ENCODE measurements at places on chromosomes 6 and 20. TPM values are rescaled to one million over a fixed set of nuclear protein-coding genes. Genes with fewer than 3 reads are reported as not detected.

DNA sequence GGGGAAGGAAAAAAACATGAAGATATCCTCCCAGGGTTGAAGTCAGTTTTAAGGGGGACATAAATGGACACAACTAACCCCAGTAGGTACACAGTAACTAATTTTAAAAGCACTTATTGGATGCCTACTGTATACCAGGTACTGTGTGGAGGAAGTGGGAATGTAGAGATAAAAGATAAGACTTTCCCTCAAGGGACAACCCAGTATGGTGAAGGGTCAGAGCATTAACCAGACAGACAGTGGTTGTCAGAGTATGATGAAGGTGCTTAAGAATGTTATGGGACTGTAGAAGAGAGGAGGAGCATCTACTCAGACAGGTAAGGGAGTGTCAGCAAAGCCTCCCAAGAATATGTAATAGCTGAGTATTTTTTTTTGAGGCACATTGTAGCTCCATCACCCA, 906 bp downstream of the ABCF1 start:
- H3K4me3 ChIP-seq: peak overlapping the region; percentile 64
- H3K27me3 ChIP-seq: no peaks in the 10 kb centered on the region
- no peak for DNase-seq
- peaks cover 10% of the 10 kb centered on the region for H3K4me1 ChIP-seq
- peak overlapping the region; percentile 87 for H3K27ac ChIP-seq

DNA sequence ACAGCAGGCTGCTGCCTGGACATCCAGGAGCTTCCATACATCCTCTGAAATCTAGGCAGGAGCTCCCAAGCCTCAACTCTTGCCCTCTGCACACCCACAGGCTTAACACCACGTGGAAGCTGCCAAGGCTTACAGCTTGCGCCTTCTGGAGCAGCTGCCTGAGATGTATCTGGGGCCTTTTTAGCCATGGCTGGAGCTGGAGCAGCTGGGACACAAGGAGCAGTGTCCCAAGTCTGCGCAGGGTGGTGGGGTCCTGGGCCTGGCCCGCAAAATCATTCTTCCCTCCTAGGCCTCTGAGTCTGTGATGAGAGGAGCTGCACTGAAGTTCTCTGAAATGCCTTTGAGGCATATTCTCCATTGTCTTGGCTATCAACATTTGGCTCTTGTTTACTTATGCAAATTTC, 255.0 kb downstream of the DLL1 start:
- no peaks in the 10 kb centered on the region for H3K36me3 ChIP-seq
- H3K27ac ChIP-seq: no peak overlapping the region
- no peaks in the 10 kb centered on the region for H3K4me1 ChIP-seq
- no peaks in the 10 kb centered on the region for H3K27me3 ChIP-seq

- H3K4me3 ChIP-seq: no peak overlapping the region
- no peaks in the 10 kb centered on the region for H3K27me3 ChIP-seq
- peaks cover 3% of the 10 kb centered on the region for H3K4me1 ChIP-seq
- H3K27ac ChIP-seq: no peak overlapping the region
- no peaks in the 10 kb centered on the region for H3K36me3 ChIP-seq
Observed at GRCh38 chr6:136058852-136059251, 191.3 kb downstream of the MTFR2 start.

Gene NUS1
- polyA plus RNA-seq: 38.2 TPM

DNA sequence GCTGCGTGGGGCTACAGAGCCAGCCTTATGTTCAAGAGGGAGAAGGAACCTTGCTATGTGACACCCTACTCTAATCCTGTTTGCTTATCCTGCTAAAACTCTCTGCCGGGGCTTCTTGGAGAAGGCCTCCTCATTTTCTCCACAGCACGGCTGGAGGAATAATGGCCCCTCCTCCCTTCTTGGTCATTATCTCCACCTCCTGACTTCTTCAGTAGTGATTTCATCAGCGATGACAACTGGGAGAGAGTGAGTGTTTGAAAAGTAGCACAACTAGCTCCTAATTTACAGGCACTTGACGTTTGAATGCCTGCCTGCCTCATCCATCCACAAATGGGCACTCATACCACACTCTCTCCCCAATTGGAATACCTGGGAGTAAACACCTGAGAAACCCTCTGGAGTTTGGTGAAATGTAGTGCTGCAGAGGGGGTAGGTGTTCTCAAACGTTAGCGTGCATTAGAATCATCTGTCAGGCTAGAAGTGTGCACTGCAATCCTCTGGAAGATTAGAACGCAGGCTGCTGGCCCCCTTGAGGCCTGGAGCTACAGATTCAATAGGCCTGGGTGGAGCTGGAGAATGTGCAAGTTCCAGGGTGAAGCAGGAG, 148.5 kb downstream of the FOXC1 start:
- no peak for DNase-seq
- H3K36me3 ChIP-seq: no peaks in the 10 kb centered on the region

DNA sequence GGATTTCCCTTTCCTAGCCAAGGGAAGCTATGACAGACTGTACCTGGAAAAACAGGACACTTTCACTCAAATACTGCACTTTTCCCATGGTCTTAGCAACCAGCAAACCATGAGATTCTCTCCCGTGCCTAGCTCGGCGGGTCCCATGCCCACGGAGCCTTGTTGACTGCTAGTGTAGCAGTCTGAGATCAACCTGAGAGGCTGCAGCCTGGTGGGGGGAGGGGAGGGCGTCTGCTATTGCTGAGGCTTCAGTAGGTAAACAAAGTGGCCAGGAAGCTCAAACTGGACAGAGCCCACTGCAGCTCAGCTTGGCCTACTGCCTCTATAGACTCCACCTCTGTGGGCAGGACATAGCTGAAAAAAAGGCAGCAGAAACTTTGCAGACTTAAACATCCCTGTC, 61.8 kb downstream of the EPM2A start:
- no peaks in the 10 kb centered on the region for H3K4me1 ChIP-seq
- H3K4me3 ChIP-seq: no peak overlapping the region
- no peak for DNase-seq
- H3K27me3 ChIP-seq: no peaks in the 10 kb centered on the region
- no peak overlapping the region for H3K27ac ChIP-seq

Data from left lung (tissue), 14 donors.